ENCODE measurements at places on chromosomes 13 and 19.

DNA sequence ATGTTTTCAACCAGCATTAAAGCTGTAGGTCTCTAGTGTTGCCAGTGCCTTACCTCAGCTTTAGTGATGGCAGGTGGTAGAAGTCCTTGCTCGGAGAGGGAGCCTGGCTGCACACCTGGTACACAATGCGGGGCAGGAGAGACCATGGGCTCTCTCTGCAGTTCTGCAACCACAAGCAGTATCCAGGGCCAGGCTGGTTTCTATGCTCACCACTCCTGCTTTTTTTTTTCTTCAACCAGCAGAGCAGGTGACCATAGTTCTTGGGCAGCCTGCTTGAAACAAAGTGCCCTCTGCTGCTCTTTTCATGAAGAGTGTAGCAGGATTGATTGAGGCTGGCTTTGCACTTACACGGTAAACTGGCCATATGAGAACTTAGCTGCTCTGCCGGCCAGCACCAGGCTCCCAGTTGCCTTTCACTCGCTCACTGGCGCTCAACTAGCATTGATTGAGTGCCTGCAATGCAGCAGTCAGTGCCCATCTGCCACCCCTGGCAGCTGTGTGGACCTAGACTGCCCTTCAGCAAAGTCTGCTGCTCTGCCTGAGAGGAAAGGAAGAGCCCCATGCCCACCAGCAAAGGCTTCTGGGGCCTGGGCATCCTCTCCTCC, 4.4 kb upstream of the CHAMP1 start:
- no peak for DNase-seq

DNA sequence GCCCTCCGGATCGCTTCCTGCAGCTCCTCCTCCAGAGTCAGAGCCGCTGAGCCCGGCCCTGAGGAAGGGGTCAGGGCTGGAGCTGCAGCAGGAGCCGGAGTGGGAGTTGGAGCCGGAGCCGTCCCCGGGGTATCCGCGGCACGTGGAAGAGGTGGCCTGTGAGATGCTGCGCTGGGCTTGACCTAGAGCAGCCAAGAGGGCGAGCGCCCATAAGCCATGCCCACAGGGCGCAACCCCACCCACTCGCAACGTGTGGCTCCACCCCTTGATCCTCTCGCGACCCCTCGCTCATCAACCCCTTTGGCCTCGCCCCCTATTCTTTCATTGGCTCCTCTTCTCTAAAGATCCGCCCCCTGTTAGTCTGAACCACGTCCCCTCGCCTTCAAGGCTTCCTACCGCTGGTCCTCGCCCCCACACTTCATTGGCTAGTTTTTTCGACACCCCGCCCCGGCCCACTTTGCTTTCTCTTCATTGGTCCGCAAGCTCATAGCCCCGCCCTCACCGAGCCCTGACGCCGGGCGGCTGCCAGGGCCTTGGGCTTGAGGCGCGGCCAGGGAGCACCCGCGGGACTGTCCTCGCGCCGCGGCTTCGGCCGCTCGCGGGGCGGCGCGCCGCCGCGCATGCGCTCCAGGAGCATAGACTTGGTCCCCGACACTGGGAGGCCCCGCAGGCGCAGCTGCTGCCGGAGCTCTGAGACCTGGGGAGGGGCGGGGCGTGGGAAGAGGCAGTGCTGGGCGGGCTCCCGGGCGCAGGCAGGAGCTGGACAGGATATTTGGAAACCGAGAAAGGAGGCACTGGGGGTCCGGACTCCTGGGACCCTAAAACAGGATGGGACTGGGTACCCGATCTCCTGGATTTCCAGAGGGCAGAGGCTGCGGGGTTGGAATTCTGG, 5.4 kb downstream of the MAMSTR start:
- peak; percentile 100 for DNase-seq

- no peak for DNase-seq
Observed at GRCh38 chr13:101556676-101557123, 104.2 kb downstream of the ITGBL1 start.

- no peak for DNase-seq
Observed at GRCh38 chr13:113980489-113981064, 6.7 kb upstream of the C13orf46 start.

GRCh38 chr13:77494226-77494625, 41.3 kb upstream of the SCEL start:
- DNase-seq = no peak

DNA sequence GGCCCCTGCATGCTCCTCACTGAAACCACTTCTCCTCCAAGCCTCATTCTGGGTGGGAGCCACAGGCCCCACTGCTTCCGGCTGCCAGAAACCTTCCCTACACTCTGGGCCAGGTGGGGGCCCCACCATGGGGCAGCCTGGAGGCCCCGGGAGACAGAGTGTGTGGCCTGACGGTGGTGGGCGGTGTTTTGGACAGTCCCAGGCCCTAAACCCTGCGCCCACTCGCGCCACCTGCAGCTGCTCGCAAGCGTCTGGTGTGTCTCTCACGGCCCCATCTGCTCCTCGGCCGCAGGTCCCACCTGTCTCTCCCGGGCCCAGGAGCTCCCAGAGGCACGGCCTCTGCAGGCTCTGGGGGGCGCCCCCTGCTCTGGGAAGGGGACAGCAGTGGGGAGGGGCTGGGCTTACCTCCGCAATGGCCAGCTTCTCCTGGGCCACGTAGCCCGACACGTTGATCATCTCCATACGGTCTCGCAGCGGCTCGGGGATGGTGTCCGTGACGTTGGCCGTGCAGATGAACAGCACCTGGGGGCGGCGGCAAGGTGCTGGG, 5.6 kb downstream of the RPL36 start:
- DNase-seq = no peak

Data from adrenal gland (tissue), 19 donors.